Body of pancreas (tissue), 4 donors: ENCODE measurements at places on chromosomes 12 and 14.

DNA sequence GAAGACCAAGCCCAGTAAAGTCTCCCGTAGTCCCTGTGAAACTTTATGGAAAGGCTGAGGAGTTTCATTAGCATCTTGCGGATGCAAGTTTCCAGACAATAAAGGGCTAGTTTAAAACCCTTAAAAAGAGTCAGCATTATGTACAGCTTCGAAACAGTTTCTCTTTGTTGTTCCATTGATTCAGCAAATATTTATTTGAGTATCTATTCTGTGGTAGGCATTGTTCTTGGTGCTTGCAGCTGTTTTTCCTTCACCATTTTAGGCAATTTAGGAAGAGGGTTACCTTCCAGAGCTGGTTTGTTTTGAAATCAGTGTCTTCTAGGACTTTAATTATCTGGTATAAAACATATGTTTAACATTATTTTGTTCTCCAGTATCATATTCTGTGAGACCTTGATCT is 1.5 kb downstream of the SLIRP start:
- DNase-seq: no peak

DNA sequence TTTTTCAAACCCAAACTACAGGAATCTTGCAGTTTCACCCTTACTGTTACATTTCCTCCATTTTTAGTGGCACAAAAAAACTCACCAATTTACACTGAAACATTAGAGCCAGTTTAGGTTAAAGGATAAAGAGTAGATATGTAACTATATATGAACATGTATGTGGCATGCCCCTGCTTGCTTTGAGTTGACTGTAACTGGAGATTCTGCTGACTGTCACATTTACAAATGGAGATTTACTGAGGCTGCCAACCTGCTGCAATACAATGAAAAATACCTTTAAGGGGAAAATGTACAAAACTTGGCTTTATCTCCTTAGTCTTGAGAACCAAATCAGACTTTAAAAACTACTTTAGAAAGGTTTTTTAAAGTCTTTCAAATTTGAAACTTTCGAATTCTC is 28.3 kb downstream of the STON2 start:
- DNase-seq: no peak

DNA sequence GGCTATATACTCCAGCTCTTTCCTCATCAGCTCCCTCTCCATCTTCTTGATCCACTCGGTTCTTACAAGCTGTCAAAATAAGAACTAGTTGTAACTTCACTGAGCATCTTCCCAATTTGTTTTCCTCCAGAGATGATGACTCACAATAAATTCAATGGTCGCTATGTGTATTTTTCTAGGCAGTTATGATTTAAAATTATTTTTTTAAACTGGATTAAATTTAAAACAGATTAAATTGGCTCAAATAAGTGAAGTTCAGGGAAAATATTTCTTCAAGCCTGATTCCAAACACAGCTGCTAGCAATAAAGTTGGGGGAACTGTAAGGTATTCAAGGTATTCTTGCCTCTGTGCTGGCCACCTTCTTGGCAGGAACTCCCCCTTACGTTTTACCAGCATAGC is 717.7 kb upstream of the USP15 start:
- no peak for DNase-seq

DNA sequence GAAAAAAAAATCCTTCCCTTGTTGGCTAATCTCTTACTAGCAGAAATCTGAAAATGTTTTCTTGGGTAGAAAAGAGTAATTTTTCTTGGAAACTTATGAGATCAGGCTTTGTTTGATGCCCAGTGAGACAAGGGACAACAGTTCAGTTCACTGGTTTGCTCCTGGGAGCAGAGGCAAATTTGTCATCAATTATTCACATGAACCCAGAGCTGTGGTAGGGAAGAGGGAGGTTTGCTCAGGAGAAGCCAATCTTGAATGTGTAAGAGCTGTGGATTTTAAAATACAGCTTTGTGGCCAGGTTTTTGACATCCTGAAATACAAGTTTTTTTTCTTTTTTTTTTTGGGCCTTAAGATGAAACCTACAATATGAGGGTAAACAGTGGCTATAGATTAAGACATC is 426.6 kb downstream of the ATP23 start:
- no peak for DNase-seq

DNA sequence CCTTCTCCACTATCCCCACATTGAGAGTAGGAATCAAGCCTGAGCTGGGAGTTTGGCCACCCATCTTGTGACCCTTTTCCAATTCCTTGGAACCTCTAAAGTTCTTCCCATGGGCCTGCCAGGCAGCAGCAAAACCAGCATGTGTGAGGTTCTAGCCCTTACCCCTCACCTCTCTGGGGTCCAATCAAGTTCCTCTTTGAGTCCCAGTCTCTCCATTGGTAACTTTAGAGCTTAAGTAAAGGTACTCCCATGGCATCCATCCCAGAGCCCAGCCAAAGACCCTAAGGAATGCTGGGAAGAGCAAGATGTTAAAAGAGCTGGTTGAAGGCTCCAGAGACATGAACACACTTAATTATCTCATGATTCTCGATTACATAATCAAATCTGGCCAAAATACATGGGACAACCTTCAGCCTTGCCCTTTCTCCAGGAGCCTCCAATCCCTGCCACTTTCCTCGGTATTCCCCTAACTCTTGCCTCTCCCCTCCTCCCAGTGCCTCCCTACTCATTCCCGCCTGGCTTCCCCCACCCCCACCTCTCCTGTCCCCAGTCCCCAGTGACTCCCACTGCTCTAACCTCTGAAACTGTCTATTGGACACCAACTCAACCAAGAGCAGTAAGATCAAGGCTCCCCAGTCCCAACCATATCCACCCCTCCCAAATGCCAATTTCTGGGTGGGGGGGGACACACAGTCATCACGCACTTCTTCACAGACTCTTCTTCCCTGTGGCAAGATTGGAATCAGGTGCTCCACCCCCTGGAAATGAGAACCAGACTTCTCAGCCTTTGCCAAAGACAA is 4.8 kb upstream of the TNS2 start:
- peak; percentile 9 for DNase-seq

DNA sequence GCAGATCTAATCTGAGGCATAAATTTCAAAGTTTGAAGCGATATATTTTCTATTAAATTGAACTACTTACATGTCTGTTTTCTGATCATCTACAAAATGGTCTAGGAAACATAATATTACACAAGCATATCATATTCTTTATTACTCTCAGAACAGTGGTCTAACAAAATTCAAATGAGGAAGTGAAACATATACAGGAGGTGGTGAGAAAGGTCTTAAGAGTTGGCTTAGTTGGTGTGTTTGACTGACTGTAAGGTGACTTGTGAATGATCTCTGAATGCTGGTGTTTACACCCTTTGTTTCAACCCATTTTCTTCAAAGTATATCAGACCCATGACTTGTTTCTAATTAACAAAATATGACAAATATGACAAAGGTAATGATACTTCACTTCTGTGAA is 1156.8 kb downstream of the SLC16A7 start:
- no peak for DNase-seq
